ENCODE measurements at places on chromosomes 5 and 9.
A peak's percentile ranks its signal among the peaks of the same experiment; 100 is the strongest.

GRCh38 chr9:19568946-19569345 is 160.1 kb downstream of the ACER2 start:
- DNase-seq = no peak

GRCh38 chr5:172170251-172170701 is 17.7 kb downstream of the STK10 start:
- no peak for DNase-seq

- peak; percentile 66 for DNase-seq
Measured at GRCh38 chr9:136372561-136373299, 739 bp downstream of the CARD9 start.

DNA sequence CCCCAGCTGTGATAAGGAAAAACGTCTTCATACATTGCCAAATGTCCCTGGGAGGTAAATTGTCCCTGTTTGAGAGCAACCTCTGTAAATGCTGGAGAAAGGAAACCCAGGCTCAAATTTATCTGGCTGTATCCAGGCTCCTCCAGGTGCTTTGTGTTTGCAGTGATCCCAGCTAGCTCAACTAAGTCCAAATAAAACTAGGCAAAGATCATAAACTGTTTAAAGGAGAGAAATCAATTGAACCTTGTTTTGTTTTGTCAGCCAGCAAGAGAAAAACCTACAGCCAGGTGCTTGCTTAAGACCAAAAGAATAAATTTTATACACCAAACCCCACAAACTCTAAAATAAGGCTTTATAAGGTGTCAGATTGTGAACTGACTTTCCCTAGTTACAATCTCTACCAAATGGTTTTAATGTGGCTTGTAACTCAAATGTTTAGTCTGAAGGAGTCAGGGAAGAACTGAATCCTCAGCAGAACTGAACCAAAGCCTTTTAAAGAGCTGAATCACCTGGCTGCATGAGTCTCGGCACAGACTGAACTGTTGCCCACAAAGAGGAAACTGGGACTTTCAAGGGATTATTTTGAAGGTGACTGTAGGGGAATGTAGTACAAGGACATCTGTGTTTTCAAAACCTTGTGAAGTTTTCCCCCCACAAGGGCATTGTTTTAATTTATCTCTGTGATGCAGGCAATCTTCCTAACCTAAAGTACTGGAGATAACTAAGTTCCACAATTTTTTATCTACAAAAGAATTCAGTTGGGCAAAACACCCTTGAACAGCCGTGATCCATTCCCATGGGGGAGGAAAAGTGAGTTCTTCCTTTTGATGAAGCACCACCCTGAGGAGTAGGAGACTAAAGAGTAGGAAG is 201.7 kb upstream of the TARS1 start:
- no peak for DNase-seq

DNA sequence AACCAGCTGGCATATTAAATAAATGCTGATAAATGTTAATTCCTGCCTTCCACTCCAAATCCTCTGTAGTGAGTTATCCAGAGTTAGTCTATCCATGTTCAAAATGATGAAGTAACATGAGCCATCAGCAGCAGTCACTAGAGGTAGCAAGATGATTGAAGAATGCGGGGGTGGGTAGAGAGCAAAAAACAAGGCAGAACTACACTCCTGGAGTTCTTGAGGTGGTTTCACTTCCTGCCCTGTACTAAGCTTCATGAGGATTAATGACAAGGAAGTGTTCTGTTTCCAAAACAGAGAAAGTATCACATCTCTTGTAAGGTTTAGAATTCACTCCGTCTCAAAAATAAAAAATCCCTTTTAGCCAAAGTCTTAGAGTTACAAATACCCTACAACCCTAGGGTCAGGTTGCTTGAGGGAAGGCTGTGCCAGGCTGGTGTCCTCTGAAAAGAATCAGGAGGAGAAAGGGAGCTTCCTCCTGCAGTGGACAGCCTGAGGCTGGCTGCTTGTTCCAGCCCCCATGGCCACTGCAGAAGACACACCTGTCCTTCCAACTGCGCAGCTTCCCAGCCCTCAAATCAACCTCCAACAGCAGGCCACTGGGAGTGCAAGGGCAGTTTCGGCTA is 180.2 kb downstream of the DENND1A start:
- DNase-seq = no peak

GRCh38 chr9:105284463-105284862 is 40.0 kb downstream of the SLC44A1 start:
- DNase-seq = no peak

DNA sequence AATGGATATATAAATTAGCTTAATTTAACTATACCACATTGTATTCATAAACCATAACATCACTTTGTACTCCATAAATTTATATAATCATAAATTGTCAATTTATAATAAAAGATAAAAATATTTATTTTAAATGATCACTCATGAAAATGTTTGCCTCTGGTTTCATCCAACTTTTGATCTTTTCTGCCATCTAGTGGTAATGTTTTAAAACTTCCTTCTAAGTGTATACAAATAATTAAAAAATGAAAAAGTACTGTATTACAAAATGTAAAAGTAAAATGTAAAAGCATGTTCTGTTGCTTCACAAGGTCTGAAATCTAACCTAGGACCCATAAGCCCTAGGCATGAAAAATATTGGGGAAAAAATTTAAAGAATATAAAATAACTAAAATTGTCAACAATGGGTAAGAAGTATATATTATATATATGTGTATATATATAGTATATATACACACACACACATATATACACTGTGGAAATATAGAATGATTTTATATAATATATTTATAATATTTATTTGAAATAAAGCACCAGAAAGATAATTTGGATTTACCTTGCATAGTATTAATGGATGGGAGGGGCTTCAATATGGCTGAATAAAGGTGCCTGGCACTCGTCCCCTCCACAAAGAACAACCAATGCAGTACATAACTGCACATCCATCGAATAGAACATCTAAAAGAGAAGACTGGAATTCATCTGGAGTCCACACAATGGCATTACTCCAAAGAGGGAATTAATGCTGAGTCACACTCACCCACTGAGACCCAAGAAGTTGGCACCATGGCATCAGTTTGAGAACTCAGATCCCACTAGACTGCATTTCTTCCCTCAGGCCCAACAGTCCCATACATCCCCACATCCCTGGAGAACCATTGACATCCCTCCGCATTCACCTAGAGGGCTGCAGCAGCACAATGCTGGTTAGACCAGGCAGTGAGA is 32.5 kb downstream of the ANXA1 start:
- DNase-seq = no peak

DNA sequence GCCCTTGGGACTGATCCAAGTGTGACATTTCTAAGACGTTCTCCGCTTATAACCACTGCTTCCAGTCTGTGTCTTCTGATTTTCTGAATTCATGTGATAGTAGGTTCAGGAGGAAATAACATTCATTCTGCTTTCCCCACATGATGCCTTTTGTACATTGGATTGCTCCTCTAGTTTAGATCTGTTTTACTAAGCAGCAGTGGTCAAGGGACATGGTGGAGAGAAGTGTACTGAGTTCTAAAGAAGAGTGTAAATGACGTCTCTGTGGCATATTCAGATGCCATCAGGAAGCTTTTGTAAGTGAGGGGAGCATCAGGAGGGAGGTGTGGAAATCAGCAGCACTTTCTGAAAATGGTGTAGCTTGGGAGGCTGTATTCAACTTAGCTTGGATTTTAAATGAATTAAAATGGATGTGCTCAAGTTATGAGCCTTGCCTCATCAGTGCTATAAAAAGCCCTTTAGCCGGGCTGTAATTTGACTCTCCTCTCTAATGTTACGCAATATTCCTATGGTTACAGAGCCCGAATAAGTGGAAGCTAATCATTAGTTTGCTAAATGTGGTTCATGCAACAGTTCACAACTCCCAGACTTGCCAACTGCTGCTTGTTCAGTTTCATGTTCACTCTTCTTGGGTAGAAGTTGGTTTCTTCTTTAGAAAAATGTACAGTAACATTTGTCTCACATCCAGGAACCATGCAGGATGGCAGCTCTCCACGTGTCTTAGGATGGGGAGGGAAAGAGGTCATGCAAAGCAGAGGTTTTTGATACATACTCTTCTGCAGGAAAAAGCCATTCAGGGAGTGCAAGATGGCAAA is 281.3 kb downstream of the ARHGAP26 start:
- peak; percentile 92 for DNase-seq

DNA sequence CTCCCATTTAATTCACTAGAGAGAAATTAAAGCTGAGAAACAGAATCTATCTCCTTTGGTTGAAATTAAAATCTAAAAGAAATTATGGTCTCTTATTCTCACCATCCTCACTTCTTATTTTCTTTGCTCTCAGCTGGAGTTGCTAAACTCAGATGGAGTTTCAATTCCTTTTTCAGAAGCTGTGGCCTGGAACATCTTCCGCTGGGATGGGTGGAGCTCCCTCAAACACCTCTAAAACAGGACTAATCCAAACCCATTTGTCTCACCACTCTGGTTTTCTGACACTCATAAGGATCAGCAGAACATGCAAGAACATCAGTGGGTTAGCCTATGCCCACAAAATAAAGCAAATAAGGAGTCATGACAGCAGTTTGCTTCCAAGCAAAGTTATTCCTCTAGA is 39.6 kb upstream of the CEP78 start:
- no peak for DNase-seq

- no peak for DNase-seq
Measured at GRCh38 chr5:61496860-61497259, 164.8 kb downstream of the ZSWIM6 start.

DNA sequence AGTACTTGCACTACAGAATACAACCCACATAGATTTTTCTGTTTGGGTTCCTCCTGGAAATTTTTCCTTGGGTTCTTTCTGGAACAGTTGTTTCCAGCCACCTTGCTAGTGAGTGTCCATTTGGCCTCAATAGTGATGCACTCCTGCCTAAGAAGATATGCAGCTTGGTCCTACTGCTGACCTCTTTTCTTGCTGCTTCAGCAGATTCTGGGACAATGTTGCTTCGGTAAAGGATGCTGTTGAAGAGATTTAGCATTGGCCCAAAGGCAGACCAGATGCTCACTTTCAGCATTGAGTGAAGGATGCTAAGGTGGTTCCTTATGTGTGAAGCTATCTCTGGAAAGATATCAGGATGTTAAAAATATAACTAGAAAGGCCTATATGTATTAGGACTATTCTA is 86.2 kb upstream of the SMC5 start:
- DNase-seq = no peak

- no peak for DNase-seq
Measured at GRCh38 chr9:109728686-109729300, 51.2 kb upstream of the PALM2AKAP2 start.

- DNase-seq = no peak
Measured at GRCh38 chr5:57666582-57666981, 184.0 kb upstream of the ACTBL2 start.

GRCh38 chr9:107742531-107743309 is 253.2 kb upstream of the KLF4 start:
- DNase-seq = no peak

GRCh38 chr9:128895556-128895955 is 13.6 kb downstream of the LRRC8A start:
- DNase-seq = peak; percentile 62

GRCh38 chr5:156920042-156920860 is 42.8 kb downstream of the TIMD4 start:
- DNase-seq = no peak

DNA sequence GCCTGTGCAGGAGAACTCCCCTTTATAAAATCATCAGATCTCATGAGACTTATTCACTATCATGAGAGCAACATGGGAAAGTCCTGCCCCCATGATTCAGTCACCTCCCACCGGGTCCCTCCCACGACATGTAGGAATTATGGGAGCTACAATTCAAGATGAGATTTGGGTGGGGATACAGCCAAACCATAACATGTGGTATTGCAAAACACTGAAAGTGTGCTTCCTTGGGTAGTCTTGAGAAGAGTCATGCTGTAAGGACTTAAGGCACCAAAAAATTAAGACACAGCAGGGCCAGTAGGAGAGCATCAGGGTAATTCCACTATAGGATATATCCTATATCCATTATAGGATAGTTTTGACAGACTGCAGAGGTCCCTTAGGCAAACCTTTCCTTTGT is 29.4 kb upstream of the GDNF start:
- DNase-seq = no peak

- no peak for DNase-seq
Measured at GRCh38 chr9:115598751-115599150, 480.8 kb upstream of the TNC start.

DNA sequence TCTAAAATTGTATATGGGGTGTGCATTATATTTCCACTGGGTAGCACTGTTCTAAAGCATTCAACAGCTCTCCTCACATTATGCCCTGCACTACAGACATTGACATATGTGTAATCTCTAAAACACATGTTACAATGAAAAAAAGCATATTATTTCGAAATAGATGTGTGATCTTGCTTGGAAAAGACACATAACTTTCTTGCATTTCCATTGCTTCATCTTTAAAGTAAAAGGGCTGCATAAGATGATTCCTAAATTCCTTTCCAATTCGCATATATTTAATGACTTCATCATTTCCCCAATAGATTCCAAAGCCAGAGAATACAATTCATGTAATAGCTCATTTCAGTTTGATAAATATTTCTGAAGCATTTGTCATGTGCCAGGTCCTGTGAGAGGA is 566.9 kb downstream of the PDE4D start:
- DNase-seq = no peak

- DNase-seq = no peak
Measured at GRCh38 chr9:34123682-34124081, 2.8 kb downstream of the DCAF12 start.

DNA sequence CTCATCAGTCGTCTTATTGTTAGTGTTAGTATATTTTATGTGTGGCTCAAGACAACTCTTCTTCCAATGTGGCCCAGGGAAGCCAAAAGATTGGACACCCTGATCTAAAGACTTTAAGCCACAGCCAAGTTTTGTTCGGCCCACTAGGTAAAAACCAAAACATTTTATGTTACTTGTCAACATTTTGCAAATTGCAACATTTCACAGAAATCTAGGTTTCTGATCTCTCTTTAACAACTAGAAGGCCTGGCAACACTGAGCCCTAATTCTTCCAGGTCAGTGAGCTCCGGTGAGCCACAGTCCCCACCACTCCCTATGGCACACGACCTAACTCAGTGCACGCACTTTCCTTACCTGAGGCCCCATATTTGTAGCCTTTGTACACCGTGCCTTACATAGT is 24.0 kb downstream of the MYO10 start:
- no peak for DNase-seq

GRCh38 chr5:175027390-175027789 is 303.0 kb downstream of the MSX2 start:
- no peak for DNase-seq

- no peak for DNase-seq
Measured at GRCh38 chr5:164614707-164615106, 1109.3 kb downstream of the MAT2B start.

- DNase-seq = peak; percentile 70
Measured at GRCh38 chr9:121281614-121282276, 13.8 kb downstream of the GSN start.

All from astrocyte of the spinal cord (primary cell).